ENCODE measurements at places on chromosomes 12 and 14. TPM values are rescaled to one million over a fixed set of nuclear protein-coding genes. Genes with fewer than 3 reads are reported as not detected.

- H3K27me3 ChIP-seq = no peaks in the 10 kb centered on the region
- no peak for DNase-seq
- no peaks in the 10 kb centered on the region for H3K36me3 ChIP-seq
- no peaks in the 10 kb centered on the region for H3K4me1 ChIP-seq
- no peak overlapping the region for H3K4me3 ChIP-seq
Measured at GRCh38 chr14:27836386-27836785, 930.2 kb upstream of the FOXG1 start.

- H3K27ac ChIP-seq = no peak overlapping the region
- H3K36me3 ChIP-seq = no peaks in the 10 kb centered on the region
- H3K27me3 ChIP-seq = no peaks in the 10 kb centered on the region
- peaks cover 10% of the 10 kb centered on the region for H3K4me1 ChIP-seq
Measured at GRCh38 chr12:93798279-93799151, 121.3 kb downstream of the CRADD start.

GRCh38 chr12:98951406-98951805 is 306.3 kb downstream of the APAF1 start:
- H3K4me3 ChIP-seq = no peak overlapping the region
- H3K4me1 ChIP-seq = no peaks in the 10 kb centered on the region
- no peak for DNase-seq
- H3K36me3 ChIP-seq = no peaks in the 10 kb centered on the region

GRCh38 chr12:61536525-61536924 is 723.7 kb upstream of the USP15 start:
- H3K27me3 ChIP-seq = no peaks in the 10 kb centered on the region
- H3K36me3 ChIP-seq = no peaks in the 10 kb centered on the region
- no peak overlapping the region for H3K27ac ChIP-seq
- no peak overlapping the region for H3K4me3 ChIP-seq
- no peaks in the 10 kb centered on the region for H3K4me1 ChIP-seq

DNA sequence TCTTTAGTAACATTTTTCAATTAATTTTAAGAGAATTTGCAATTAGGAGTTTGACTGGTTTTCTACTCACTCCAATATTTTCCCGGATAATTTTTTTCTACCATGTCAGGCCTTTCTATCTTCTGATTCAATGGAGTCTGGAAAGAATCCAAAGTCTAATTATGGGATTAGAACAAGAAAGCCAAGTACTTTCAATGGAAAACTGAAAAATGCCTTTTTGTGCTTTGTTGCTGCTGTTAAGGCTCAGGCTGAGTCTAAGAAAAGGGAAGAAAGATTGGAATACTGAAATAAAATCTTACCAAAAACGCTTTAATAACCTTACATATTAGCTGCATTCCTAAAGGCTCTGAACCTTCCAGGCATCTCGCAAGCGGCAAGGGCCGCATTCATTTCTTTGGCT is 24.4 kb upstream of the DHRS4 start:
- H3K4me1 ChIP-seq = no peaks in the 10 kb centered on the region
- H3K4me3 ChIP-seq = no peak overlapping the region
- no peak for DNase-seq
- no peaks in the 10 kb centered on the region for H3K27me3 ChIP-seq
- H3K36me3 ChIP-seq = no peaks in the 10 kb centered on the region
- H3K27ac ChIP-seq = no peak overlapping the region

DNA sequence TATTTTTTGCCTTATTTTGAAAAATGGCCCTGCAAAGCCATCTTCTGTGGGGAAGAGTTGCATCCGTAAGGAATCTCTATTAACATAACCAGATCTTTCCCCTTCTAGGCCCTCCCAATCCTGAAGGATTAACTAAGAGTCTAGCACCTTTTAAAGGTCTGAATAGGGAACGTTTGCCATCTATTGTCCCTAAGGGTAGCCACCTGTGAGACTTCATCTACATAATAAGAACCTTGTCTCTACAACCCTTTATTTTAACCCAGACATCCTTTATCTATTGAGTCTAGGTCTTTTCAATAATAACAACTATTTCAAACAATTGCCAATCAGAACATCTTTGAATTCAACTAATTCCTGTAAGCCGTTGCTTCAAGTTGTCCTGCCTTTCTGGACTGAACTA is 4.4 kb downstream of the EDDM3B start:
- no peak overlapping the region for H3K27ac ChIP-seq
- no peak for DNase-seq
- H3K4me3 ChIP-seq = no peak overlapping the region
- no peaks in the 10 kb centered on the region for H3K4me1 ChIP-seq
- H3K36me3 ChIP-seq = no peaks in the 10 kb centered on the region

GRCh38 chr12:82008251-82008650 is 249.1 kb upstream of the PPFIA2 start:
- H3K4me1 ChIP-seq = no peaks in the 10 kb centered on the region
- H3K27ac ChIP-seq = no peak overlapping the region
- H3K36me3 ChIP-seq = no peaks in the 10 kb centered on the region
- H3K4me3 ChIP-seq = no peak overlapping the region

- H3K27ac ChIP-seq = no peak overlapping the region
- H3K4me3 ChIP-seq = no peak overlapping the region
- no peaks in the 10 kb centered on the region for H3K27me3 ChIP-seq
- no peaks in the 10 kb centered on the region for H3K4me1 ChIP-seq
Measured at GRCh38 chr14:58439476-58439875, 12.0 kb downstream of the KIAA0586 start.

- DNase-seq = no peak
- H3K4me1 ChIP-seq = no peaks in the 10 kb centered on the region
- no peak overlapping the region for H3K4me3 ChIP-seq
- no peaks in the 10 kb centered on the region for H3K36me3 ChIP-seq
- H3K27ac ChIP-seq = no peak overlapping the region
Measured at GRCh38 chr14:79037106-79037505, 866.9 kb downstream of the NRXN3 start.

GRCh38 chr12:41629611-41630010 is 441.5 kb downstream of the PDZRN4 start:
- no peak overlapping the region for H3K4me3 ChIP-seq
- no peaks in the 10 kb centered on the region for H3K4me1 ChIP-seq
- H3K27me3 ChIP-seq = no peaks in the 10 kb centered on the region

GRCh38 chr14:89325299-89325883 is 91.6 kb downstream of the FOXN3 start:
- DNase-seq = no peak
- peaks cover 23% of the 10 kb centered on the region for H3K4me1 ChIP-seq
- H3K27ac ChIP-seq = no peak overlapping the region

DNA sequence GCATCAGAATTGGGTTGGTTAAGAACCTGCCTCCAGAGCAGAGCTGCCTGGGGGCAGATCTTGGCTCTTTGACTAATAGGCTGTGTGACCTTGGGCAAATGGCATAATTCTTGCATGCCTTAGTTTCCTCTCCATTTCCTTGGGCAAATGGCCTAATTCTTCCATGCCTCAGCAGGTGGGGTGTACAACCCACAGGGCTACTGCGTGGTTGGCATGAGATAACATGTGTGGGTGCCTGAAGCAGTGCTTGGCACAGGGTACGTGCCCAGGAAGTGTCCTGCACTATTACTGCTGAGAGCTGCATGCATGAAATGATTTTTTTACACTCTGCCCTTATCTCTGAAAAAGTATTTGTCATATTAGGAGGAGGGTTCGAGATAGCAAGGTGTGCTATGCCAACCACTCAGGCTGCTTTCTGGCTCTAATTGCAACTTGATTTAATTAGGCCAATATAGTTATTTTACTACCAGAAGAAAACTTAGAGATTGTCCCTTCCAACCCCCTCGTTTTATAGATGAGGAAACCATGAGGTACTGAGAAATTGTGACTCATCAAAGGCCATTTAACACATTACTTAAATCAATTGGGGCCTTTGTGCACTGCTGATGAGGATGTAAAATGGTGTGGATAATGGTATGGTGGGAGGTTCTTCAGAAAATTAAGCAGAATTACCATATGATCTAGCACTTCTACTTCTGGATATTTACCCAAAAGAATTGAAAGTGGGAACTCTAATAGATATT is 161.6 kb upstream of the HIF1A start:
- H3K27me3 ChIP-seq = no peaks in the 10 kb centered on the region
- H3K36me3 ChIP-seq = no peaks in the 10 kb centered on the region
- no peak for DNase-seq
- H3K4me1 ChIP-seq = peaks cover 22% of the 10 kb centered on the region

DNA sequence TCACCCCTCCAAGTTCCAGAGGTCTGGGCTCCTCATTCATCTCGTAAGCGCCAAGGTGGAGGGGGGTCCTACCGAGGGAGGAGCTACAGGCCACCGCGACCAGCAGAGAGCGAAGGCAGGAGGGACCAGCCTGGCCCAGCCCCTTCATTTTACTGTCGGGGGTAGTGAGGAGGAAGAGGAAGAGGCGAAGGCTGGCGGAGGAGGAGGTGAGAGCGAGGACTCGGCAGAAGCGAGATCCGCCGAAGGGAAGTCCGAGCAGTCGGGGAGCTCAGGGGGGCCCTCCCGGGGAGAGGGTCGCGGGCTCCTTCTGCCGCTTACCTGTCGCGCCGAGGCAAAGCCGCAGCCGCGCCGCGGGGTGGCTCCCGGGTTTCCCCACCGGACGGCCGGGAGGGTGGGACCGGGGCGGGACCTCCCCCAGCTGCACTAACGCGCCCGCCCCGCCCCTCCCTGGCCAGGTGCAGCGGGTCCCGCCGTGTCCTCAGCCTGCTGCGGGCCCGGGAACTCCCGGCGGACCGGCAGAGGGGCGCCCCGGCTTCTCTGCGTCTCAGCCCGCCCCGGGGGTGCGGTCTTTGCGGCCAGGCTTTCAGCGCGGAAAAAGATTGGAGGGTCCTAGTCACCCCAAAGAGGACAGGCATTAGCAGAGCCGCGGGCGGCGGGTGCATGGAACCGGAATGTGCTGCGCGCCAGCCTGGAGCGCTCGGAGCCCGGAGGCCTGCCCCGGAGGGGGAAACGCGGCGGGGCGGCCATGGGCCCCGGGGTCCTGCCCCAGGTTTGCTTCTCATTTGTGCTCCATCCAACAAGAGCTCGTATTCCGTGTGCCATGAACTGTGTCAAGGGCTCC is at the start of gene GALNT6:
Gene GALNT6 (minus strand): TSS at position 124 of the 841 bp plus-strand sequence. CDS start 11,625 bp downstream, outside the sequence.
- no peak for DNase-seq
- no peaks in the 10 kb centered on the region for H3K27me3 ChIP-seq
- peaks cover 48% of the 10 kb centered on the region for H3K4me1 ChIP-seq
- H3K27ac ChIP-seq = no peak within 1 kb of the TSS

DNA sequence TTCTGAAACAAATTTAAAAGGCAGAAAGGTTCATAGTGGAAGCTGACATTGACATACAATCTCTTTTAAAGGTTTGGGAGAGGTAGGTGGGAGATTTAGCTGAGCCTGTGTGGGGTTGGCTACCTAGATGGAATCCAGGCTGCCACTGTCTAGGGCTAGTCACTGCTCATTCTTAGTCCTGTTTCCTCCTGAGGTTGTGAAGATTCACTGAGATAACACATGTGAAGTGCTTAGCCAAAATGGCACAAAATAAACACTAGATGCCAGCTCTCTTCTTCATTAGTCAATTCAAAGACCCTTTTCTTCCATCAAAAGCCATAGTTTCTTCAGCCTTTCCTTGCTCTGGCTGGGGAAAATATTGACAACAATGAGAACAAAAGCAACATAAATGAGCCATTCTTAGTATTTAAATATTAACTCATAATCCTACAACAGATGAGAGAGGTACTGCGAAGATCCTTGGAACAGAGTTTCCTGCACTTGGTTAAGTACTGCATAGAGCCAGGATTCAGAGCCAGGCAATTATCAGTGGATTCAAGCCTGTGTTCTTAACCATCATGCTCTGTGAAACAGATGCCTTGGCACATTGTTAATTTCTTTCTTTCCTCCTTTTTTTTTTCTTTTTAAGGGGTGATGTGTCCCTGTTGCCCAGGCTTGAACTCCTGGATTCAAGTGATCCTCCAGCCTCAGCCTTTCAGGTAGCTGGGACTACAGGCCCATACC is 3.5 kb downstream of the MYF6 start:
- no peak overlapping the region for H3K27ac ChIP-seq
- no peak overlapping the region for H3K4me3 ChIP-seq
- peaks cover 22% of the 10 kb centered on the region for H3K27me3 ChIP-seq
- no peaks in the 10 kb centered on the region for H3K36me3 ChIP-seq

- no peak for DNase-seq
- no peak overlapping the region for H3K4me3 ChIP-seq
- H3K36me3 ChIP-seq = no peaks in the 10 kb centered on the region
- peaks cover 36% of the 10 kb centered on the region for H3K27me3 ChIP-seq
- H3K4me1 ChIP-seq = no peaks in the 10 kb centered on the region
Measured at GRCh38 chr12:52254180-52254964, 20.1 kb upstream of the KRT86 start.

GRCh38 chr12:50249464-50250182 is 33.7 kb downstream of the LIMA1 start:
- H3K36me3 ChIP-seq = no peaks in the 10 kb centered on the region
- H3K4me3 ChIP-seq = no peak overlapping the region
- H3K27me3 ChIP-seq = no peaks in the 10 kb centered on the region
- no peak overlapping the region for H3K27ac ChIP-seq
- no peak for DNase-seq

GRCh38 chr14:105411017-105411941 is 8.3 kb upstream of the MTA1 start:
- peaks cover 6% of the 10 kb centered on the region for H3K27me3 ChIP-seq
- peaks cover 3% of the 10 kb centered on the region for H3K4me1 ChIP-seq
- H3K27ac ChIP-seq = no peak overlapping the region
- H3K4me3 ChIP-seq = peak overlapping the region; percentile 33
- peak; percentile 12 for DNase-seq

- H3K36me3 ChIP-seq = peaks cover 2% of the 10 kb centered on the region
- H3K27ac ChIP-seq = no peak overlapping the region
- peaks cover 4% of the 10 kb centered on the region for H3K27me3 ChIP-seq
- DNase-seq = no peak
- H3K4me3 ChIP-seq = no peak overlapping the region
Measured at GRCh38 chr12:113393749-113394148, 9.9 kb downstream of the SDS start.

- no peaks in the 10 kb centered on the region for H3K27me3 ChIP-seq
- DNase-seq = no peak
- H3K36me3 ChIP-seq = peaks cover 4% of the 10 kb centered on the region
- H3K27ac ChIP-seq = no peak overlapping the region
Measured at GRCh38 chr14:67276131-67276530, 34.9 kb downstream of the PALS1 start.

Gene SLCO1B1
- total RNA-seq = not detected

Gene RERG
- not detected for total RNA-seq

Gene RGS6
- total RNA-seq = 0.34 TPM

Gene OR6C2
- not detected for total RNA-seq

Gene RAD51AP1
- 5.3 TPM for total RNA-seq

Gene NANOG
- total RNA-seq = 0.16 TPM

Gene YLPM1
- total RNA-seq = 49.7 TPM

Gene ORMDL2
- 54.8 TPM for total RNA-seq

Gene CLEC4D
- total RNA-seq = not detected

Gene RCOR1
- 31.7 TPM for total RNA-seq

Gene SIRT4
- total RNA-seq = 2.7 TPM

Gene SYNDIG1L
- total RNA-seq = not detected

Gene PPM1H
- 7.8 TPM for total RNA-seq

Gene DBX2
- not detected for total RNA-seq

Gene GNG2
- 8.1 TPM for total RNA-seq

Gene RTN1
- total RNA-seq = 1.2 TPM

Gene RDH5
- 2.1 TPM for total RNA-seq

Gene ADAMTS20
- 0.66 TPM for total RNA-seq
